ENCODE measurements at places on chromosomes 3 and 15.

GRCh38 chr3:112019716-112020115 is 14.8 kb upstream of the TMPRSS7 start:
- DNase-seq = no peak

DNA sequence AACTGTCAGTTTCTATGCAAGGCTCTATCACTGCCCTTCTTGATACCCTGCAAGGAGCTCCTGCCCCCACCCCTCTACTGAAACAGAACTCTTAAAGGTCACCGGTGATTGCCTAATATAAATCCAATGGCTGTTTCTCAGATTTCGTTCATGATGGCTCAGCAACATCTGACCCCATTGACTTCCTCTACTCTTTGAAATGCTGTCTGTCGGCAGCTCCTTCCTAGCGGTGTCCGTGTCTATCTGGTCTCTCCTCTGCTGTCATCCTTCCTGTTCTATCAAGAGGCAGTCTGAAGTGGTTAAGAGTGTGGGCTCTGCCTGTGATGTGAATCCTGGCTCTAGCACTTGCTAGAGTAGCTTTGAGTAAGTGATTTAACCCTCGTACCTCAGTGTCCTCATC is 5.5 kb downstream of the TMEM266 start:
- no peak for DNase-seq

- DNase-seq = no peak
Measured at GRCh38 chr3:149428087-149428486, 46.4 kb upstream of the TM4SF4 start.

GRCh38 chr3:11558411-11558903 is 85.3 kb downstream of the VGLL4 start:
- no peak for DNase-seq

DNA sequence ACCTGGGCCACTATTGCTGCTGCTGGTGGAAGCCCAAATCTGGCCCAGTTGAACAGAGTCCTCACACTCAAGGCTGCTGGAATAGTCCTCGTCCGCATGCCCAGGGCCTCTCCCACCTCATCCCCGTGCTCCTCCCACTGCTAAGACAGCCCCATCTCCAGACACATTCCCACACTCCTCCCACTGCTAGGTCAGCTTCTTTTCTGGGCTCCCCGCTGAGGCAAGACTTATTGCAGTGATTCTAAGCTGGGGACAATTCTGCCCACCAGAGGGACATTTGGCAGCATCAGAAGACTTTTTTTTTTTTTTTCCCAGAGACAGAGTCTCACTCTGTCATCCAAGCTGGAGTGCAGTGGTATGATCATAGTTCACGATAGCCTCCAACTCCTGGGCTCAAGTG is 35.1 kb downstream of the POC1A start:
- DNase-seq = no peak

GRCh38 chr3:51355891-51356578 is 29.1 kb upstream of the MANF start:
- no peak for DNase-seq

GRCh38 chr15:99983886-99984286 is 250.6 kb upstream of the LYSMD4 start:
- DNase-seq = no peak

DNA sequence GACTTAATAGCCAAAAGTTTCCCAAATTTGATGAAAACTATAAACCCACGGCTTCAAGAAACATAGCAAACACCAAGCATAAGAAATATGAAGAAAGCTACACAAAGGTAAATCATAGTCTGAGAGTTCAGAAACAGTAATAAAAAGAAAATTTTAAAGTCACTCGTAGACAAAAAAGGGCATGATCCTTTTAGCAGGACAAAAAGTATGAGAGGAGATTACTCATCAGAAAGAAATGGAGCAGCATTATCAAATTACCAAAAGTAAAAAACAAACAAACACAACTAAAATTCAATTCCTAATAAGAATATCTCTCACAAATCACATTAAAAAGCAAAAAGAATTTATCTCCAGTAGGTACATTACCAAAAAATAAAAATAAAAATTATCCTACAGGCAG is 279.4 kb upstream of the UBE2E2 start:
- DNase-seq = no peak

Data from GM04503 (cell line).